Stimulated activated CD8-positive, alpha-beta memory T cell treated with anti-CD3 and anti-CD28 coated beads, Interleukin-15, amount 100 ng/mL, for 24 hours (primary cell): ENCODE measurements at places on chromosomes 13 and 19.

GRCh38 chr13:35836446-35836845 lies 294.7 kb downstream of the DCLK1 start:
- DNase-seq, result no peak

DNA sequence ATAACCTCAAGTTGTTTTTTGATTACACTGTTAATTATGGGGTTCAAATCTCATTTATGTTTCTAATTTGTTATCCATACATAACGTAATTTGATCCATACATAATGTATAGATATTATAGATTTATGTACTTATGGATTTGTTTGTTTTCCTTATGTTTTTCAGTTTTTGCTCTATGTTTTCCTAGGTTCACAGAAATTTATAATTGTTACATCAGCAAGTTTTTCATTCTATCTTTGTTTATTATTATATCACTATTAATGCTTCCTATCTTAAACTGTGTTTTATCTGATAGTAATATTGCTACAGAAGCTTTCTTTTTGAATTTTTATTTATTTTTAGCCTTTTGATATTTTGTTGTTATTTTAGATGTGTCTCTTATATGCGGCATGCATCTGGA lies 194.3 kb upstream of the SOX21 start:
- DNase-seq, result no peak

GRCh38 chr19:30391052-30391451 lies 18.9 kb downstream of the ZNF536 start:
- no peak for DNase-seq

DNA sequence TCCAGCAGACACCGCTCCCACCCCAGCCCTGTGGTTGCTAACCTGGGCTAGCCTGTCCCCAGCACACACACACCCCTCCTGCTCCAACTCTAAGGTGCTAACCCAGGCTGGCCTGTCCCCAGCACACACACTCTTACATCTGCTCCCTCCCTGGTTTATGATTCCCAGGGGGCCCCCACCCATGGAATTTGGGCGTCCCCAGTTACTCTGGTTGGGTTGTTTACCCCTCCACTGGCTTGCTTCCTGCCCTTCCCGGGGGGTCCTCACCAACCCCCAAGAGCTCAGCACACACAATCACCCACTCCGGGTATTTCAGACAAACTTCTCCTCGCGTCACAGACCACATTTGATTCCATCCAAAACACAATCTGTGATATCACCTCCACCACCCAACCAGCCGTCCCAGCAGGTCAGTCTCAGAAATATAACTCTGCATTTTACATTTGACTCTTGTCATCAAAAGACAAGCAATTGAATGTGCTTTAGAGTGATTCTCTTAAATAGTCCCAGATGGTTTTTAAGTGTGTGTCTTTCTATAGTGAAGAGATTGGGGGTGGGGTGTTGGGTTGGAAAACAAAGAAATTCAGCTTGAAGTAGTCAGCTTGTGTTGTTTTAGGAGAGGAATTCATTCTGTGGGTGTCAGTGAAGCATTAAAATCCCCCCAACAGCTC lies 20.1 kb downstream of the COL4A2 start:
- DNase-seq, result no peak

- no peak for DNase-seq
Observed at GRCh38 chr19:17948514-17948900, 15.7 kb downstream of the CCDC124 start.
